Cerebellum (tissue), 4 donors: ENCODE measurements at places on chromosomes 4 and X.

GRCh38 chr4:151166636-151167035, 67.2 kb downstream of the RPS3A start:
- DNase-seq, result no peak

- DNase-seq, result no peak
Measured at GRCh38 chrX:136450050-136450830, 37.5 kb upstream of the BRS3 start.

GRCh38 chrX:50726296-50726695, 87.7 kb downstream of the SHROOM4 start:
- no peak for DNase-seq

GRCh38 chrX:39996536-39996935, 101.2 kb downstream of the BCOR start:
- DNase-seq, result no peak

DNA sequence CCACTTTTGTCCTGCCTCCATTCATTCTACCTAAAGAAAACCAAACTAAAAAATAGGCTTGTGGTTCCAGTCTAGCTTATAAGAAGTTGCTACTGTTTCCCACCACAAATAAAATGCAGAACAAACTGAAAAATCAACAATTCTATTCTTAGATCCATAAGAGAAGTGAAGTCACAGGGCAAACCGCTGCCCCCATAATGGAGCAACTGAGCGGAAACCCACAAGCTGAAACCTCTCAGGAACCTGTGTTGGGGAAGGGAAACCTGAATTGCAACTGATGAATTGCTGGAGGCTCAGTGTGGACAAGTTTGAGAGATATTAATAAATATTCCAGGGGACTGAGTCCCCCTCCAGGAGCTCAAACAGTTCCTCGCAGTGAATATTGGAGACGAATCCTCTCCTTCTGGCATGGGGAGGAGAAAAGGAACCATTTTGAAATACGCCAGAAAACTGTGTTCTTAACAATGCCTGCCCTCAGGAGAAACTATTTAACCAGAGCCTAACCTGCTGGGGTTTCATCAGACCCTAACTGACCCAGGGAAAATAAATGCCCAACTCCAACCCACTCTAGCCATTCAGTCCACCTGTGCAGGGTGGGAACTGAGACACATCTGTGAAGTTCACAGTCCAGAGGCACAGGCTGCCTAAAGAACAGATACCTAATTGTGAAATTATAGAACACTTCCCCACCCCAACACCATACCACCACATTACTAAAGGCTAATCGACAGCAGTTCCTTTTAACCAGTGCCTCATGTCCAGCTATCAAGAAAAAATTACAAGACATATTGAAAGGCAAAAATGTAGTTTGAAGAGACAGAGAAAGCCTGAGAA, 22.8 kb upstream of the SH3RF1 start:
- DNase-seq, result no peak

DNA sequence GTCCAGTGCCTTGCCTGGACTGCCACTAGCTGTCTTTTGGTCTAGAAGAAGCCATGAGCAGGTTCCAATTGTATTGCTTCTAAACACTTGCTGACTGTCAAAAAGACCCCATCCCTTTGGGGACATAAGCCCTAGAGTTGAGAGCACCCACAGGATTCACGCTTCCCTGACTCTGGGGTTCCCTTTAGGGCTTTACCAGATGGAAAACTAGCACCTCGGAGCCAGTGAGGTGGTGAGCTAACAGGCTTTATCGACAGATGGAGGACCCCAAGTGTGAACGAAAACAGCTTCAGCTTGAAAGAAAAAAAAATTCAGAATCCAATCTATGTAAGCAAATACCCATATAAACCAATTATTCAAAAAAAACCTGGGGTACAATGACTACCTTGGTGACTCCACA, 90.8 kb downstream of the NAA11 start:
- DNase-seq, result no peak
